Fibroblast of pulmonary artery (primary cell): ENCODE measurements at places on chromosomes 1 and 21.

DNA sequence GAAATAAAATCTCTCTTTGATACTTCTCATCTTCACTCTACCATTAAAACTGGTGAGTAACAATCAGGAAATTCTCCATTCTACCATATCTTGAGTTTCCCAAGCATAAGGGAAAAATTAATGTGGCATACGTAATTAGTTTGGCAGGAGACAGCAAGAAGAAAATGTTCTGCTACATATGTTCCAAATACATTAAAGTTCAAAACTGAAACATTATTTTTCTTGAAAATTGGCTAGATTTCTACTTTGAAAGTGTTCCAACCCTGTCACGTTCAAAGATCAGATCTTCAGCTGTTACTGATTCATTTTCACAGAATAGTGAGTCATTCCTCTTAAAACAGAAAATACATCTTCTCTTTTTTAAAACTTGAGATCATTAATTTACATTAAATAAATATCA lies 48.5 kb downstream of the PIGK start:
- peak; percentile 53 for DNase-seq

DNA sequence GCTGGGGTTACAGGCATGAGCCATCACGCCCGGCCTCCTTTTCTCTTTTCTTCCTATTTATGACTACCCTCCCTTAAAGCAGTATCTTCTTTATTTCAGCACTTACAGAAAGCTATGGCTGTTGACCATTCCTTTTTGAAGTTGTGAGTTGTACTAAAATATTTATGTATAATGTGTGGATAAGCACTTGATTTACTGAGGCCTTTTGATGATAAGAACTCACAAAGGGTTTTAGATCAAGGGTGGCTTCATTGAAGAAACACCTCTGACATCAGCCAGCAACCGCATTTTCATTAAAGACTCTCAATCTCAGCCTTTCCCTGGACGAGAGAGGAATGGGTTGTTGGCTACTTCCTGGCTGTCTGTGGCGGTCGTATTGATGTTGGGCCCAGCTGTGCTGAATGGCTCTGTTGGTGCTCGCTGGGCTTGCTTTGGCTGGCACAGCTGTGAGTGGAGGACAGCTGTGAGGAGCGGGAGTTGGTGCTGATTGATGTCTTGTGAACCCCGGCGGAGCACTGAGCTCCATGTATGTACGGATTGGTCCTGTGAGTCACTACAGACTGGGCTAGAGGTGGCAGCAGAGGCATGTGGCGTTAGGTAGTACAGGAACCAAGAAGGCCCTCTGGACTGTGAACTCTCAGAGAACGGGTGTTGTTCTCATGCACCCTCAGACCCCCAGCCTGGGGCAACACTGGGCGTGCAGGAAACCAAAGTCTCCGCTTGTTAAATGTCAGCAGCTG lies 208.8 kb downstream of the KIF26B start:
- DNase-seq: no peak

DNA sequence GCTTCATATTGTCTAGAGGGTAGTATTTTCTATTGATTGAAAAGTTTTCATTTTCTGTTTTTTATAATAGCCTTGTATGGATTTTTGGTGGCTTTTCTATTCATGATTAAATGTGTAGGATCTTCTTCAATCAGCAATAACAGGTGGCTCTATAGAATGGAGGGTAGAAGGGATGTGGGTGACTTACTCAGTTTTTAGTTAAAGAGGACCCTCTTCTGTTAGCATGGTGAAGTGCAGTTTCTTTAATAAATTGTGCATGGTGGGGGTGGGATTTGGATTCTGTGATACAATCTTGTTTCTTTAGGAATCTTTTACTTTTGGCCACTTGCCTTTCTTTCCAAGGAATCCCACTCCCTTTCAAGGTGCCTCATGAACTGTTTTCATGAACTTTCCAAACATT lies 64.7 kb downstream of the SLC35A3 start:
- peak; percentile 67 for DNase-seq

GRCh38 chr1:96409087-96409486 lies 312.5 kb upstream of the PTBP2 start:
- no peak for DNase-seq

GRCh38 chr1:183139281-183139942 lies 46.7 kb upstream of the LAMC2 start:
- peak; percentile 80 for DNase-seq

DNA sequence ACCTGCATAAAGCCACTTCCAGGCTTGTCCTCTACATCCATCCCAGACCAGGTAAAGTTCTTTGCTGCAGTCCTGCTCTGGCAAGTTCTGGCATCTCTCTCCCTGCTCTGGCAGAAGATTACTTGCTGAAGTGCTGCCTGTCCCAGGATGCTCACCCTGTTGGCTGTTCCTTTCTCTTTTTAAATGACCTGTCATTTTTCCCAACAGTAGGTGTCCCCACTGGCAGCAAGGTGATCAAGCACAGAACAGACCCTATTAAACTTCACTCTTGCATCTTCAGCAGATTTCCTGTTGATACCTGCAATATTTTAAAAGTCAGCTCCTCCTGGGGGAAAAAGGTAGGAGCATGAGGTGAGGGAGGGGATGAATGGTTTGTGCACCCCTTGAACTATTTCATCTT lies 332.6 kb downstream of the PBX1 start:
- no peak for DNase-seq
